ENCODE measurements at places on chromosomes 16 and 17. TPM values are rescaled to one million over a fixed set of nuclear protein-coding genes. Genes with fewer than 3 reads are reported as not detected.

DNA sequence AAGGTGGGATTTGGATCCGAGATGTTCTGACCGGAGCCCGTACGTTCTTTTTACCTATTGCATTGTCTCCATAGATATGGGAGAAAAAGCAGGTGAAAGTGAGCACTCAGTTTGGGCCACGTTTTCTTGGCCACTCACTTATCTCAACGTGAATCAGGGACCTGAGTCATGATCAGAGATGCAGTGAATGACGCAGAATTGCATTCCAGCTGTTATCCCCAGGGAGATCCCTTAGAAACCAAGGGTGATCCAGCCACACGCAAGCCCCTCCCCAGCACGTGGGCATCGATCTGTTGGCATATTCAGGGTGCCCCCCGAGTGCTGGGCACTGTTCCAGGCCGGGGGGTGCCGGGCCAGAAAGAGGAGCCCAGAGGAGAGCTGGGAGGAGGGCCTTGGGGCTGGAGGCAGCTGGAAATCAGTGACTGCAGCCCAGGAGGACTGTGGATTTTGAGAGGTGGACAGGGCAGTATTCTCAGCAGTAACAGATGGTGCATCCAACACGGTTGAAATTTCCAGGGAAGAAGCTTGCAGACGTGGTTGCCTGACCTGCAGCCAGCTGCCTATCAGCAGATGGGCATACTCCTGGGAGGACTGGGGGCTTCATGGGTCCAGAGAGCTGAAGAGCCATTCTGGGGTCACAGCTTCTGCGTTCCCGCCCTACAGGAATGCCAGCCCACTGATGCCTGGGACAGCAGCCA is 87.2 kb upstream of the CACNG5 start:
- no peak for DNase-seq

DNA sequence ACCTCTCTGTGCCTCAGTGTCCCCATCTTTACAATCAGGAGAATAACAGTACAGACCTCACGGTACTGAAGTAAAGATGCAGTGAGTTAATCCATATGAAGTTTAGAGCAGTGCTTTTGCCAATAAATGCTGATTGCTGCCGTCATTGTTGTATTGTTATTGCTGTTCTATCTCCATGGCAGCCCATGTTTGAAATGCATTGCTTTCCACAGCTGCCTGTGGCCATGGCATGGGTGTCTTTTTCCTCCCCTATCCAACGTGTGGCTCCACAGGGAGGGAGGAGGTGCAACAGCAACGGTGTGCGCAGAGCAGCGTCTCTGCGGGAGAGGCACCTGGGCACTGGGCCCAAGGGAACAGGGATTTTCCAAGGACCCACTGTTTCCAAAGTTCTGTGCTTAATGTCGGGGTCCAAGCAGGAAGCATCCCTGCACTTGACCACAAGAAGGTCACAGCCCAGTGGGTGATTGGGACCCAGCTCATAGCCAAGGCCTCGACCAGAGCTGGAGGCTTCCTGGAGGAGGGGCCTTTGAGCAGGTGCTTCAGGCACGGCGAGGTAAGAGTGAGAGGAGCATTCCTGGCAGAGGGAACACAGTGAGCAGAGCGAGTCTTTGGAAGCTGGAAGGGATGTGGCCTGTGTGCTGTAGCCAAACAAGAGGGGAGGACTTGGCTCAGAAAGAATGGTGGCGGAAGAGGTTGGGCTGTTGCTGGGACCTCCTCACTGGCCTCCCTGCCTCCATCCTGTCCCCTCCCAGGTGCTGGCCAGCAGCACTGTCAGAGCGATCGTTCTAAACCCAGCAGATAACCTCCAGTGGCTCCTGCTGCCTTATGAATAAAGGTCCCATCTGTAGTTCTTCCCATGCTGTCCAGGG is 3.9 kb downstream of the RAI1 start:
- peak; percentile 77 for DNase-seq

DNA sequence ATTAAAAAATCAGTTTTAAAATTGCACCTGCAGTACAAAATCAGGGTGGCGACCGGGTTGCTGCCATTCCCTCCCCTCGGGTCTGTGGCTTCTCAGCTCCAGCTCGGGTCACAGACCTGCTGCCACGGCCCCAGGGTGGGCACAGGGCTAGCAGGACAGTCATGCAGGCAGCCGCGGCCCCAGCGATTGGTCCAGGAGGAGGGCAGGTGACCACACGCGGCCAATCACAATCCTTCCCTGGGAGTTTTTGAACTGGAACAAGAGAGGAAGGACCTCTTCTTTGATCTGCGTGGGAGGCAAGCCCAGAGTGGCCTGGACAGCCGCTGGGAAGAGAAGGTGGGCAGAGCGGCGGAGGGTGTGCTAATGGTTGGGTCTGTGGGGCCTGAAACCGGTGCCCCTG is 25.5 kb downstream of the CBFA2T3 start:
- DNase-seq: no peak

Gene BEAN1
- total RNA-seq: 0.87 TPM

GRCh38 chr16:86761111-86762031 is 183.0 kb downstream of the FOXL1 start:
- no peak for DNase-seq

Gene GNAO1
- total RNA-seq: 1.8 TPM

All from upper lobe of right lung (tissue), 1 donor.